ENCODE measurements at places on chromosomes 16 and 17. TPM values are rescaled to one million over a fixed set of nuclear protein-coding genes. Genes with fewer than 3 reads are reported as not detected.

DNA sequence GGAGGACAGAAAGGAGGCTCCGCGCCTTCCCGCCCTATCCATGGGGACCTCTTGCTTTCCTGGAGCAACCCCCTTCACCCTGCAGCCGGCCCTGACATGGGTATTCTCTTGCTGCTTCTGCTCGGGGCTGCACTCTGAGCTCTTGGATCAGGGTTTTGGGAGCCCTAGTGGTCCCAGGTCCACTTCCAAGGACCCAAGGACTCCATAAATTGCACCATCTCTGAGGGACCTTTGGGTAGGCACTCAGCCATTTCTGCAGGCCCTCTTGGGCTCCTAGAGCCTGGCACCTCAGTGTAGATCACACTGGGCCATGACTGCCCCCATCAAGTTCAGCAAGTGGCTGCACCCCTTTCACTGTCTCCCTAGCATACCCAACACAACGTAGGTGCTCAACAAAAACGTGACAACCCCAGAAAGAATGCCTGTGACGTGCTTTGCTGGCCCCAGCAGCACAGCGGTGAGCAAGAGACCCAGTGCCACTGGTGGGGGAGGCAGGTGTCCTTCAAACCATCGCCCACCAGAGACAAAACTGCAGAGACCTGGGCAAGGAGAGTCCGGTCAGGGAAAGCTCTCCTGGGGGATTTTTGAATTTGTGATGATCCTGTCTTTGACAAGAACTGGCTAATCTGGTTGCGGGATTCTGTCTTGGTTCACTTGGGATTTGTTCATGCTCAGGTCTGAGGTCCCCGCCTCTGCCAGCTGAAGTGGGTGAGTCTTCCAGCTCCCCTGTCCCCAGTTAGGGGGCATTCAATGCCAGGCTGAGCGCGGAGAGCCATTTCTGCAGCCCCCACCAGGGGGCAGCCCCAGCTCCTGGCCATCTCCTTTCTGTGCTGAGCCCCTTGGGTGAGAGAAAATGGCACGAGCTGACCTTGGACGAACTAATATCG, 2.5 kb upstream of the RAB11FIP4 start:
- DNase-seq = peak; percentile 46

- no peak for DNase-seq
Measured at GRCh38 chr17:50130559-50131305, 772 bp upstream of the SAMD14 start.

- no peak for DNase-seq
Measured at GRCh38 chr16:83706394-83706793, 101.4 kb upstream of the HSBP1 start.

DNA sequence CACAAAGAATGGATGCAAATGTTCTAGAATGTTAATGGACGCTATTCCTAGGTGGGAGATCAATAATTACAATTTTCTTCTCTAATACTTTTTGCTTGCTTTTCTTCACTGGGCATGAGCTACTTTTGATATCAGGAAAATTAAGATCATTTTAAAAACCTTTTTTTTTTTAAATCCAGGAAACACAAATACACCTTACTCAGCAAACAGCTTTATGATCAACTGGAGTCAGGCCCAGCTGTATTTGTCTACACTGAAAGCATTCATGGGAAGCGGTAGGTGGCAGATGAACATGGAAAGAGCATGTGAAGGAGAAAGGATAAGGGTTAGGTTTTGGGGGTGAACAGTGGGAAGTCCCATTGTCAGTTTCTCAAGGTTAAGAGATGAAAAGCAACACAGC, 97.8 kb downstream of the WDR59 start:
- no peak for DNase-seq

DNA sequence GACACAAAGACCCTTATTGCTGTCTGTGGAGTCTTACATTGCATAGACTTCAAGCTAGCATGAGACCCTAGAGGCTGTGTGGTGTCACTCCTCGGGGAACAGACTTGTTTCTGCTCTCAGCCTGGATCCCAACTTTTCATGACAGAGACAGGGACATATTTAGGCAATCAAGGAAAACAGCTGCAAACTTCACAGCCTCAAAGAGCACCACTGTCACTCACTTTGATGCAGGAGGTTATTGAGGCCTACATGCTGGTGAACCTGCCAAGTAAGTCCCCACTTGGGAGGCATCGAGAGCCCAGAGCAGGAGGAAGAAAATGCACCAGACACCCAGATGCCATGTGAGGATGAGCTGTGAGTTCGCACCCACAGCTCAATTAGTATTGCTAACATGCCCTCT, 10.3 kb downstream of the CBLN1 start:
- DNase-seq = no peak

DNA sequence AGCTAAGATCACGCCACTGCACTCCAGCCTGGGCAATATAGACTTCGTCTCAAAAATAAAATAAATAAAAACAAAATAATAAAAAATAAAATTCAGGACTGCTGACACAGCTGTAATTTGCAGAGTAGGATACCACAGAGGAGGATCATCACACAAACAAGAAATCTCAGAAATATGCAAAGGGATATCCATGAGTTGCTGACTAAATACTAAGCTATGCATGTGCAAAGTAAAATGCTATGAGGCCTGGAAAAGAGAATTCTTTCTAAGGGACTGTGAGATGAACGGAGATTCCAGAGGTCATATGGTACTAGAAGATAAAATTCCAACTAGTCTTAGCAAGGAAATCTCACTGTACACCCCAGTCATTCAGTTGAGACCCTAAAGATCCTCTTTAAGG, 74.8 kb downstream of the SLC39A11 start:
- no peak for DNase-seq

- no peak for DNase-seq
Measured at GRCh38 chr17:49254066-49254465, 23.5 kb upstream of the PHOSPHO1 start.

DNA sequence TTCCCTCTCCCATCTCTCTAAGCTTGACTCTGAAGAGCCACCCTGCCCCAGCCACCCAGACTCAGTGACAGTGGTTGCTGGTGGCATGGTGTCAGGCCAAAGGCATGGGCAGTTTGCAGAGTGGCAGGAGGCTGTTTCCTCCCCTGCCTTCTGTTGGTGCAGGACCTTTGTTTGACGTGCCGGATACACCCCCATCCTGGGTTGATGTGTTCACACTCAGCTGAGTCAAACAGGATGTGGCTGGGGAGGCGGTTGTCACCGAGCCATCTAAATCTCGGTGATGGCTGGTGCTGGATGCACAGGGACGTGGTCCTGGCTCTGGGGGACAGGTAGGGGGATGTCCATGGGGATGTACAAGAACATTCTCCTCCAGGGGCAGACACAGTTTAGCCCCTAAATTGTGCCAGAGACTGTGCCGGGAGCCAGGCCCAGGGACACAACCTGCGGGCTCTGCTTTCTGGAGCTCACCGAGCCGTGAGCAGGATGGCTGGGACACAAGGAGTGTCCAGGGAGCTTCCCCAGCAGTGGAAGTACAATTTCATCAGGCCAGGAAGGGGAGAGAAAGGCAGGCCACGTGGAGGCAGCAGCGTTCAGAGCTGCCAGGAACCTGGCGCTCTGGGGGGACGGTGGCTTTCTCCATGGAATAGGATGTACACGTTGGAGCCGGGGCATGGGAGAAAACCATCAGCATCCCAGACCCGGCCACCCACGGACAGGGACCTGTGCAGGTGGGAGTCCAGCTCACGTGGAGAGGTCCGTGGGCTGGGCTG, 264.2 kb downstream of the SEC14L1 start:
- peak; percentile 84 for DNase-seq

- DNase-seq = no peak
Measured at GRCh38 chr16:56764835-56765234, 34.9 kb downstream of the NUP93 start.

GRCh38 chr17:56298846-56299245, 145.6 kb downstream of the ANKFN1 start:
- DNase-seq = no peak

DNA sequence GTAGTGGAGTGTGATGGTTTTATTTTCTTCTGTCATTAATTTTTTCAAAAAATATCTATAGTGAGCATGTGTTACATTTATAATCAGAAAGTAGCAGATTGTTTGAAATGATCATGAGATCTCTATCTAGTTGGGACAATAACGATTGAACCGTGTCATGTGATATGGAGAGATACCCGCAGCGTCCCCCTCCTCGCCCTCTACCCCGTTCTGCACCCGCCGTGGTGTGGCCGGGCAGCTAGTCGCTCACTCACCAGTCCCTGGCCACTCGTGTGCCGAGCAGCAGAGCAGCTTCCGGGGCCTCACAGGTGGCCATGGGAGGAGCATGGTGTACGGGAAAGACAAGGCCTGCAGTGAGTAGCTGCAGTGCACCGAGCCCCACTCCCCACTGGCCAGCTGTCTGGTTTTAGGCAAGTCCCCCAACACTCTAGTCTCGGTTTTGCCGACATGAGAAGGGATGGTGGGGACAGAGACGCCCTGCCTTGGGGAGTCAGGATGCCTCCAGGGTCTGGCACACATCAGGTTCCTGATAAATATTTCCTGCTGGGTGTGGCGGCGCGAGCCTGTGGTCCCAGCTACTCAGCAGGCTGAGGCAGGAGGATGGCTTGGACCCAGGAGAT, 15.3 kb downstream of the MLYCD start:
- DNase-seq = no peak

DNA sequence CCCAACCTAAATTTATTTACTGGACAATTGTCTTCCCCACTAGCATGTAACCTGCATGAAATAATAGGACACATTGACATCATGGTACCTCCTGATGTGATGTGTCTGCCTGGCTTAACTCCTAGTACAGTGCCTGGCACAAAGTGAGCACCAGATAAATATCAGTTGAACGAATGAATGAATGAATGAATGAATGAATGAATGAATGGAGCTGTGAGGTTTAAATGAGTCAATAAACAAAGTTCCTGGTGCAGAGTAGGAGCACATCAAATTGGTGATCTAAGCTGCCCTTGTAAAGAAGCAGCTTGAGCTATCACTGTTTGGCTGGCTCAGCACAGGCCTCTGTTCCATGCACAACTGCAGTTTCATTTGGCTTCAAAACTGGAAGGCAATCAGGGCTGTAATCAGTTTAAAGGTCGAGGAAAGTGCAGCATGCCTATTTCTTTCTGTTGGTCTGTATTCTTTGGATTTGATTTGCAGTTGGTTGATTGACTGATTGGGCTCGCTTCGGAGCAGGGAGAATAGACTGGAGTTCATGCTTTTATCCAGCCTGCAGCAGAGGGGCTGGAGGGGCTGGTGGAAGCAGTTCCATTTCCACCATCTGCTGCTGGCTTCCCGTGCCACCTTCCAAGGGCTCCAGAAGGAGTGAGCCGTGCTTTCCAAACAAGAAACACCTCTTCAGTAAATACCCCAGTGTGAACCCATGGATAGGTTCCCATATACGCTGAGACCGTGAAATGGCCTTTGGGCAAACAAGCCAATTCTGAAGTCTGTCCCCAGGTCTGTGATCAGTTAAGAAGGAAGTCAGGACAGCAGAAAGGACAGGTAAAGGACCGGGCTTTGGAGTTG, 54.6 kb downstream of the GPRC5B start:
- no peak for DNase-seq

GRCh38 chr17:63458478-63458877, 12.4 kb upstream of the CYB561 start:
- no peak for DNase-seq

- DNase-seq = no peak
Measured at GRCh38 chr16:81774348-81774747, 4.7 kb upstream of the PLCG2 start.

- DNase-seq = no peak
Measured at GRCh38 chr17:416293-417206, 63.9 kb upstream of the RPH3AL start.

DNA sequence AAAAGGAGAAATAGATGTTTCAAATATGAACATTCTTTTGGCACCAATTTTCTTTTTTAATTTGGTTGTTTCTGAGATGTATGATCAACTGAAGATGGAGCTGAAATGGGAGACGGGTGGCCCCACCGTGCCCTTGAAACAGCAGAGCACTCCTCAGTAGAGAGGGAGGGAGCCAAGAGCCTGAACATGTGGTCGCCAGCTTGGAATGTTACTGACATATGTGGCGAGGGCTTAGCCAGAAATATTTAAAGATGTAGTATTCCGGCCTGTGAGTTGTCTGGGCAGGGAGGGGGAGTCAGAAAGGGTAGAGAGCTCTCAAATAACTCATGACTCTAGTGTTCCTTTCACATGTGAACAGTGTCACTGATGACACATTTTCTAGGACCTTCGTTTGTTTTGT, 13.3 kb upstream of the MRC2 start:
- DNase-seq = no peak

DNA sequence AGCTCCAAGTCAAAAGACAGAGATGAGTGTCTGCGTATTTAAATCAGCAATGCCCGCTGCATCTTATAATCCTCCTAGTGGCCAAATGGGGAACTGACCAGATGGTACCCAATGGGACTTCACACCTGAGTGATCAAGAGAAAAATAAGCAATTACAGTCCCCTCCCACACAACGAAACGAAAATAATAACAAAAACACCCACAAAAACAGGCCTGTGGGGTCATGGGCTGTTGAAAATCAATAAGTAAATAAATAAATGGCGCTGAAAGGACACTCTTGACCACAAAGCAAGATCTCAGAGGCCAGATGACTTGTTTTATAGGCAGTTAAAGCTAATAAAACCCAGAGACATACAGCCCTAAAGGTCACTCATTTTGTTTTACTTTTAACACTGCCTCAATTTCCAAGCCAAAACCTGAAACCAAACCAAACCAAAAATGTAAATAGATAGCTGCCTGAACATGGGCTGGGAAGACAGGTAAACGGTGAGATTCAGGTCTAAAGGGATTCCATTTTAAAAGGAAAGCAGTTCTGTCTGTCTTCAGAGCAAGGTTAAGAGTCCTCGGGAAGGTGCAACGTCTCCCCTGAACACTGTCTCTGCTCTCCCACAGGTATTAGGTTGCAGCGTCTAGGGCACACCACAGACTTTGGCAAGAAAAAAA, 1.3 kb downstream of the ZNF821 start:
- peak; percentile 57 for DNase-seq

DNA sequence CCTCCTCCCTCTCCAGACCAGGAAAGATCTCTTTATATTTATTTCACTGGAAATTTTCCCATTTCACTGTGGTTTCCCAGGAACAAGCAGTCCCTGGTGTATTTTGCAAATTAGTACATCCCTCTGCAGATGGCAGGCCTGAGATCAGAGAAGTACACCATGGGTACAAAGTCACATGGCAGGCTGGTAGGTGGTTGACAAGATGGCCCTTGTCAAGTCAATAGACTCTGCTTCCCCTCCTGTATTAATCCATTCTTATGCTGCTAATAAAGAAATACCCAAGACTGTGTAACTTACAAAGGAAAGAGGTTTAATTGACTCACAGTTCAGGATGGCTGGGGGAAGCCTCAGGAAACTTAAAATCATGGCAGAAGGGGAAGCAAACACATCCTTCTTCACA, 51.6 kb upstream of the KSR1 start:
- no peak for DNase-seq

DNA sequence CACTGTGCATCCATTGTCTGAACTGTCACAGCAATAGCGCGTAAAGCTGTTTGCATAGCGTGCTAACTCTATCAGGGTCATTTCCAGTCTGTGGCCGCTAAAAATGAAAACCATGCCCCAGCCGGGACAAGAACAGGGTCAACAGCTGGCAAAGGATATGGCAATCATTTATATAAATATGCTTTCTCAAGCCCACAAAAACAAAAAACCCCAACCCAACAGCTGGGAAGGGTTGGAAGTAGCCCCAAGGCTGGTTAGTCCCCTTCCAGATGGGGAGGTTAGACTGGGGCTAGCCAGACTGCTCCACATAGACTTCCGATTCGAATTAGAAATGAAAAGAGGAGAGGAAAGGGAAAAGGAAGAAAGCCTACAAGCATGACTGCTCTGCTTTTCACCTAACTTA, 203.3 kb upstream of the TBX2 start:
- DNase-seq = no peak

The FOXL1 gene
- not detected for total RNA-seq

The CD2BP2 gene
- 89.5 TPM for total RNA-seq

The TP53TG3F gene
- total RNA-seq = not detected

The SP6 gene
- total RNA-seq = 0.09 TPM

The NLE1 gene
- 54.0 TPM for total RNA-seq
